ENCODE measurements at places on chromosomes 6 and 20.

DNA sequence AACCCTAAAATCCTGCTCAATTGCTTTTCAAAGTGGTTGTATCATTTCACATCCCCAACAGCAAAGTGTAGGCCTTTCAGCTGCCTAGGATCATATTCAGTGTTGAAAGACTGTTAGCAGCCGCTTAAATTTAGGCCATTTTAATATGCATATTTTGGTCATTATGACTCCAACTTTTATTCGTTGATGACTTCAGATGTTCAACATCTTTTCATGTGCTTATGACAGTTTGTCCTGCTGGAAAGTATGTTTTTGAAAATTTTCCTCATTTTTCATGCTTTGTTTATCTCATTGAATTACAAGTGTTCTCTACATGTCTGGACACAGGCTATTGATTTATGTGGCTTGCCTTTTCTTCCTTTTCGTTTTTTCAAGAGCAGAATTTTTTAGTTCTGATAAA is 244.0 kb downstream of the THBS2 start:
- DNase-seq: no peak

GRCh38 chr6:100462706-100463629 is 1.8 kb downstream of the SIM1 start:
- DNase-seq: no peak

DNA sequence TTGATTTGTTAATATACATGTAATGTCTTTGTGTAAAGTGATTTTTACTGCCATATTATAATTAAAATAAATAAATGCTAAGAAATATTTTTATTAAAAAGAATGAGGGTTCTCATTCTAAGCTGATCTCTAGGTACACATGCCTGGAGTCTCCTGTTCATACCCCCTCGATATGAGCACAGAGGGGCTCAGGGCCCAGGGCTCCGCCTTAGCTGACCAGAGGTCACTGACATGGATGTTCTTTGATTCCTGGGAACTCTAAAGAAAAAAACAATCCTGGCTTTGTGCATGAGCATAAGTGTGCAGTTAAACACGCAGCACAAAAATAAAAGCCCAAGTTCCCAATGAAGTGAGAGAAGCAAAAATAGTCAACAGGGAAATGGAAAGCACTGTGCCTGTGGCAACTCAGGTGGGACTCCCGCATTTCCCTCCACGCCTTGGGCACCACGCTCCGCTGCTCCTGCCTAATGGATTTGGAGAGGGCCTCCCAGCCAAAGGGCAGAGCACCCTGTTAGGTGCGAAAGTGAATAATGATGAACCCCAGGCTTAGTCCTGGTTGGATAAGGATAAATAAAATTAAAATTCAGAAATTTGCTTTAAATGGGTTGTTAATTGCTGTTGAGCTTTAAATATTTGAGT is 33.3 kb upstream of the QKI start:
- DNase-seq: no peak

- no peak for DNase-seq
Observed at GRCh38 chr6:167157863-167158262, at the start of gene GPR31. Gene GPR31, minus strand, starts transcription at chr6:167157980. Its CDS starts 149 bp downstream, at chr6:167157831.

- DNase-seq: no peak
Observed at GRCh38 chr6:146357578-146358430, 185.8 kb upstream of the RAB32 start.

GRCh38 chr20:43442282-43442880 is 15.3 kb upstream of the SRSF6 start:
- no peak for DNase-seq

Measured in C1 segment of cervical spinal cord (tissue), 14 donors.